ENCODE measurements at places on chromosomes 2 and 18.

DNA sequence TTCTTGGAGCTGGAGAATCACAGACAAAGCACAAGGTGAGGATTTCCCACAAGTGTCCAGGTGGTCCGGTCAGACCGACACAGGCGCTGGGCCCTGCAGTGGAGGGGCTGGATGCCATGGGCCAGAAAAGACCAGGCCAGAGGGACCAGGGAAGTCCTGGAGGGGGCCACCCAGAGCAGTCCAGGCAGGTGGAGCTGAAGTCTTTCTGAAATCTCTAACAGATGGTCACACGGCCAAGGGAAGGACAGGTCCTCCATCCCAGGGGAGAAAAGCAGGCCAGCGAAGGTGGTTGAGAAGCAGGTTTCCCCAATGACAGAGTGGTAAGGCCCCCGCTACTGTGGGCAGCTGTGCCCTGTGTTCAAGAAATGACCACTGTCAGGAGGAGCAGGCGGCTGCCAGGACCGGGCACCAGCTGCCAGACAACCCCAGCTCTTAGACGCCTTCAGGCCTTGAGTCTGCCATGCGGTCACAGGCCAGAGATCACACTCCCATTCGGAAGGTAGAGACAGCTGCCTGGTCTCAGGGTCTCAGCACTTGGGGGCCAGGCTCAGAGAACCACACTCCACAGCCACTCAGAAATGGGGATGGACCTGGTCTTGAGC, 25.9 kb downstream of the HS1BP3 start:
- DNase-seq = no peak

GRCh38 chr2:53234548-53234903, 533.1 kb upstream of the CHAC2 start:
- no peak for DNase-seq

GRCh38 chr18:37985126-37985525, 419.5 kb upstream of the CELF4 start:
- DNase-seq = no peak

- no peak for DNase-seq
Measured at GRCh38 chr2:240711701-240712100, 20.0 kb downstream of the AQP12A start.

DNA sequence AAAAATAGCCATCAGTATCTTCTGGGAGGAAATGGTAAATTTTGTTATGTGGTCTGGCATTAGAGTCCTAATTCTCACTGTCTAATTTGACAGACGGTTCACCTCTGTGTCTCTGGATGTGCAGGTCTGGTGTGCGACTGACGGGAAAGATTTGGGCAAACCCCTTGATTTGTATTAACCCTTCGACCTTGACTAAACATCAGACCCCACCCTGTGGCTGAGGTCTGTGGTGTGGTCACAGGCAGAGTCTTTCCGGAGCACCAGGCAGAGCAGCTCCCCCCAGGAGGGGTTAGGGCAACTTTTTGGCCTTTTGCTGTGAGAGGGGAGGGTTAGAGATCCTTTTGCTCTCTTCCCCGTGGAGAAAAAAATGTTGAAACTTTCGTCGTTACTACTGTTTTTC, 6.4 kb downstream of the TWIST2 start:
- DNase-seq = peak; percentile 22

- no peak for DNase-seq
Measured at GRCh38 chr2:182897137-182897536, 30.7 kb upstream of the FRZB start.

- DNase-seq = no peak
Measured at GRCh38 chr2:149908726-149909683, 321.4 kb upstream of the MMADHC start.

DNA sequence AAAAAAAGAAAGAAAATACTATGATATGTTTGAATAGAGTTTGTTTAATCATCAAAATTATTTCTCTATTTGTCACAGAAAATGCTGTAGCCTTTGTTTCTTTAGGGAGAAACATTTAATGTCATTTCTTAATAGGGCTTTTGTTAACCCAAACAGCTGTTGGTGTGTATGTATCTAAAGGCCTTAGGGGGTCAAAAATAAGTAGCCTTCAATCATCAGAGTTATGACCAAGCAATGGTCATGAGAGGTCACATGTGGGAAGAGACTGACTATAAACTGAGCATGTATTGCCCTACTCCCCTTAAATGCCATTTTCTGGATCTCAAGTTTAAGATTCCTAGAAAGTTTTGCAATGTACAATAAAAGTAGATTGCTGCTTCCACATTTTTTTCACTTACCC, 22.7 kb downstream of the HNMT start:
- DNase-seq = no peak

DNA sequence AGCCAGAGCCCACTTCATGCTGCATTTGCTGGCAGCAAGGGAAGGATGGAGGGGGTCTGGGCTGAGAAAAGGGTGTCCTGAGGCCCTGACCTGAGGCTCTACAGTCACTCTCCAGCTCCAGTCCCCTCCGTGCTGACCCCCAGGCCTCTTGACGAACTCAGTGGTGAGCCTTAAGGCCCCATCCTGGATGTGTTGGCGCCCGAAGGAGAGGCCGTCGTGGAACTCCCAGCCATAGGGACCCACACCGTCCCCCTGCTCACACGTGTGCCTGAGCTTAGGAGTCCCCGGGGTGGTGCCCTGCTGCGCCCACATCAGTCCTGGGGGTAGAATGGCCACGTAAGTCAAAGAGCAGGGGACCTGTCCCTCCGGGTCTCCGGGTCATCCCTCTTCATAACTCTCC, 776 bp downstream of the MOGS start:
- no peak for DNase-seq

GRCh38 chr2:24163186-24163585, 11.7 kb upstream of the FAM228A start:
- DNase-seq = no peak

DNA sequence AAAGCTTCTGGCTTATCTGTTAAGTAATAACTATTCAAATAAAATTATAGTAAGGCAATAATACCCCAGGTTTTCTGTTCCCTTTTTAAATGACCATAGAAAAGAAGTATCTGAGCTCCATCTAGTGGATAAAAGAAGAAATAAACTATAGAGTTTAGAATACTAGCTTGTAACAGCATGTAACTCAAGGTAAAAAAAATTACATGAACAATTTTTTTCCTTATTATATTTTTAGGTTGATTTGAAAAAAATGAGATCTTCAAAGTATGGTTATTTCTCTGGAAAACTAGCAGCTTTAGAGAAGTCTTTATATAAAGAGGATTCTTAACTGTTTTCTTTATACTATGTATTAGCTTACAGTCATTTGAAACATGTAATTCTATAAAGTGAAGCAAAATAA, 58.1 kb downstream of the NCKAP1 start:
- DNase-seq = no peak

- DNase-seq = no peak
Measured at GRCh38 chr2:173990245-173990644, 25.1 kb upstream of the SP3 start.

DNA sequence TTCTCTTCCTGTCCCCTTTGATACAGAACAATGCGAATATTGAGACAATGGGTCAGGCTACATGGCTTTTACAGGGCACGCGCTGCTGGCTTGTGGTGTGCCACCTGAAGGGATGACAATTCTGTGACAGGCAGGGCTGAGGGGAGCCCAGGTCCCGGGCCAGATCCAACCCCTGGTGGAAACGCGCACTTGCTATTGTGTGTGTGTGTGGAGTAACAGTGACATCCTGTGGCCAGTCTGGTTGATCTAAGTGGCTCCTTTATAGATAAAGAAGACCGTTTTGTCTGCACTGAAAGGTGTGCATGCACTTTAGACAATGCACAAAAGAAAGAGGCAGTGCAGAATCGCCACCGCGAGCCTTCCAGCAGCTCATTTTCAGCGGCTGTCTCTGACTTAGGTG, 273.6 kb downstream of the HRH4 start:
- DNase-seq = no peak

- no peak for DNase-seq
Measured at GRCh38 chr2:60347781-60348180, 205.7 kb downstream of the BCL11A start.

GRCh38 chr2:141591787-141592186, 539.0 kb downstream of the LRP1B start:
- DNase-seq = no peak

DNA sequence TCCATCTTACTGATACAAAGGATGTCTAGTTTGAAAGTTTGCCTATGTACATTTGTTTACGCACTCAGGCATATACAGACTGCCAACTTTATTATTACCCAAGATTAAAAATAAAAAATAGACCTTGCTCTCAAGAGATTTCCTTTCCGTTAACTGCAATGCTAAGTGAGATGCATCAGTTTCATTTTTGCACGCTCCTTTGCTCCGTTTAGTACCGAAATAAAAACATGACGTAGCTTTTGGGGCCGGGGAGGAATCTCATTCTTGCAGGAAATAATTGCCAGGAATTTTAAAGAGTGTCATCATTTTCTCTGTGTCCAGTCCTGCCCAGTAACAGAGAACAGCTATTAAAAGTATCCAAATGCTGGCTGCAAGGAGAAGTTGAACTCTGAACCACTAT, 169.5 kb downstream of the SLC8A1 start:
- DNase-seq = no peak

DNA sequence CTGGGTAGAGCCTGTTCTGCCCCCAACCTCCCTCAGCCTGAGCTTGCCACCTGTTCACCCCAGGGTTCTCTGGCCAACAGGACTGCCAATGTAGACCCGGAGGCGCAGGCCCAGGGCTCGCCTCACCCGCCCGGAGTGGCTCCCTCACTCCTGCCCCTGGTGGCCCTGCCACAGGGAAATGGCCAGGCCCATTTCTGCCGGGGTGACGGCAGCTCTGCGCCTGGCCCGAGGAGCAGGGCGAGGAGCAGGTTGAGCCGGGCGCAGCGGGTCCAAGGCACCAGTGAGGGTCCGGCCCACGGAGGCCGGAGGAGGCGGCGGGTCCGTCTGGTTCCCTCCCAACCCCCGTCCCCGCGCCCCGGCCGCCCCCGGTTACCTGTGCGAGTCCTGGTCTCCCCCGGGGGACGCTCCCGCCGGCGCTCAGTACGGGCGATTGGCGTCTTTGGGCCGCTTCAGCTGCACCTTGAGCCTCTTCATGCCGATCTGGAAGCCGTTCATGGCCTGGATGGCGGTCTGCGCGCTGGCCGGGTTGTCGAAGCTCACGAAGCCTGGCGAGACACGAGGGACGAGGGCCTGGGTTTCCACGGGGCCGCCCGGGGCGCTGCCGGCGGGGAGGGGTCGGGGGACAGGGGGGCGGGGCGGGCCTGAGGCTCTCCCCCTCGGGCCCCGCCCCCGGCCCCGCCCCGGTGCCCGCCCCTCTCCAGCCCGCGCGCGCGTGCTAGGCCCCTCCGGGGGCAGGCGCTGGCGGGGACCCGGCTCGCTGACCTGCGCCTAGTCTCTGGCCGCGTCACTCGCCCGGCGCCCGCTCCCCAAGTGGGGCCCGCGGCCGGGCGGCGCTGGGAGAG, 312.0 kb downstream of the CELF4 start:
- no peak for DNase-seq

- no peak for DNase-seq
Measured at GRCh38 chr18:58337686-58338085, 291.2 kb downstream of the ALPK2 start.

GRCh38 chr18:78363556-78364387, 615.8 kb upstream of the SALL3 start:
- no peak for DNase-seq

GRCh38 chr18:28108254-28108653, 68.7 kb downstream of the CDH2 start:
- no peak for DNase-seq

DNA sequence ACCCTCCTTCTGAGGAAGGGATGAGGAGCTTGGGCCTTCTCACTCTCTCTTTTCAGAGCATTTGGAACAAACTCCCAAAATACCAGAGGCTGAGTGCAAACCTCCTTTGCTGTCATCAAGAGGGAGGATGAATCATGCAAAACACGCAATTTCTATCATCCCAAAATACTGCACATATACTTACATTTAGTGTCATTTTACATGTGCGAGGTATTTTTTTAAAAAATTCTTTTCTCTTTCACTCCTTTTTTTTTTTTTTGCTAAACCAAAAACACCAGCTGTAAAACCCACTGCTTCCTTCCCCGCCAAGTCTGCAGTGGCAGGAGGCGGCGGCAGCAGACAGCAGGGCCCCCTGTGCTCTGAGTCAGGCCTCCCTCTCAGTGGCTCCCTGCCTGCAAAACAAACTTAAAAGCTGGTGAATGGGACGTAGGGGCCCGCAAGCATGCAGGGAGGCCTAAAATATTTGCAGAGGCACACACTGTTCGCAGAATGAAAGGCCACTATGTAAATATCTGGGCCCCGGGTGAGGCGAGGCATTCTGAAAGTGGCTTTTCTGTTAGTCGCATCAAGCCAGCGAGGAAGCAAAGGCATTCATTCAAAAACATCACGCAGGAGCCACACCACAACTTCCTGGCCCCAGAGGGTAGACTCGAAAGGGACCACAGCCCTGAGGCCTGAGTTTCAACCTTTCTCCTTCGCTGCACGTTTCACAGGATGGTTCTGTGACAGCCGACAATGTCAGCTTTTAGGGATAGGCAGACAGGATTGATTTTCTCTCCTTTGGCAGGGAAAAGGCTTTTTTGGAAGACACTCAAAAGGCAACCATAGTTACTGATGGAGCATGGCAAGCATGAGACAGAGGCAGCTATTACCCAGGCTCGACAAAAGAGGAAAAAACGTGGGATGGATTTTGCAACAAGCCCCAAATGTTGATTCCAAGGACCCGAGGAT, 73.4 kb downstream of the ACTR2 start:
- no peak for DNase-seq

DNA sequence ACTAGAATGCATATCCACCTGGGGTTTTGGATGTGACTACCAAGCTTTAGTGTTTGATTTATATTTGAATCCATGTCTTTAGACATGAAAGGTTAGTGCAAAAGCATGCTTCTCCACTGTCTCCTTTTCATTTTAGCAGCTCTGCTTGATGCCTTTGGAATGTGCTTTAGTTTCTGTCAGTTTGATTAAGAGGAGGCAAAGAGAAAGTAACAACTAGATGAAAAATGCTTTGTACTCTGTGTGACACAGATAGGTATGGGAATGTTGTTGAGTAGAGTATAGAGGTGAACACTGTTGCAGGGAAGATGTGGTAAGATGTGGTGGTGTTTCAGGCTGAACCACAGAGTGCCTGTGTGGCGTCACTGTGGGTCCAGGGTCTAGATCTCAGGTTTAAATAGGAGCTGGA, 19.8 kb downstream of the PIK3C3 start:
- no peak for DNase-seq

- no peak for DNase-seq
Measured at GRCh38 chr2:48065096-48065495, 158.8 kb upstream of the FBXO11 start.

DNA sequence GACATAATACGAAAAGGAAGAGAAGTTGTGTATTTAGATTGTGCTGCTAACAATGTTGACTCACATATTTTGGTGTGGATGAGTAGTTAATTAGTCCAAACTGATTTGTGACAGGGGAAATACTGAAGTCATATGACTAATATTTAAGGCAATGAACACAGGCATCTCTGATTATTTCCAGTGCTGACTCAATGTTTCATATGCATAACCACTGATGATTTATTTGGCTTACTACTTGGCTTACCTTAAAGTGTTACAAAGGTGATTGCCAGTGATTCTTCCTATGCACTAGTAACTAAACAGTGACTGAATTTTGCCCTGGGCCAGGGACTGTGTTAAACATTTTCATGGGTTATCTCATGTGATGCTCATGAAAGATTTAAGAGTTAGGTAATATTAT, 722.6 kb downstream of the METTL4 start:
- DNase-seq = no peak

All from type B pancreatic cell (in vitro differentiated cells).